ENCODE measurements at places on chromosomes 5 and 9.
A peak's percentile ranks its signal among the peaks of the same experiment; 100 is the strongest.

DNA sequence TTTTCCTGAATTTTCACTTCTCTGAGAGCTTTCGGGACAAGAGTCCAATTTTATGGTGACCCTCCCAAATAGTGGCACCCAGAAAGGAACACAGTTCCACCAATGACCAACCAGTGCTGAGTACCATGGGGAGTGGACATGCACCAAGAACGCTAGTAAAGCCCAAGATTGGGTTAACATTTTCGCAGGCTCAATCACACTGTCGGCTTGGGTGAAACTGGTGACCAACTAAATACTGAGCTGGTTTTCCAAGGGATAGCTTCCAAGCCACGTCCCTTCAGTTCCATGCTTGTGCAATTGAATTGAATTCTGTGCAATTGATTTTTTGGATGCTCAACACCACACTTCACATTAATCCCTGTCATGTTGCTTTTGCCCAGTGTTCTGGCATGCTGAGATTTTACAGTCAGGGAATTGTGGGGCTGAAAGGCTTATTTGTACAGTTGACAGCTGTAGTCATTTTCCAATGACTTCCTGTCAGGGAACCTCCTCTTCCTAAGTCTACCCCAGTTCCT, 37.6 kb upstream of the TRMT10B start:
- DNase-seq, result no peak

DNA sequence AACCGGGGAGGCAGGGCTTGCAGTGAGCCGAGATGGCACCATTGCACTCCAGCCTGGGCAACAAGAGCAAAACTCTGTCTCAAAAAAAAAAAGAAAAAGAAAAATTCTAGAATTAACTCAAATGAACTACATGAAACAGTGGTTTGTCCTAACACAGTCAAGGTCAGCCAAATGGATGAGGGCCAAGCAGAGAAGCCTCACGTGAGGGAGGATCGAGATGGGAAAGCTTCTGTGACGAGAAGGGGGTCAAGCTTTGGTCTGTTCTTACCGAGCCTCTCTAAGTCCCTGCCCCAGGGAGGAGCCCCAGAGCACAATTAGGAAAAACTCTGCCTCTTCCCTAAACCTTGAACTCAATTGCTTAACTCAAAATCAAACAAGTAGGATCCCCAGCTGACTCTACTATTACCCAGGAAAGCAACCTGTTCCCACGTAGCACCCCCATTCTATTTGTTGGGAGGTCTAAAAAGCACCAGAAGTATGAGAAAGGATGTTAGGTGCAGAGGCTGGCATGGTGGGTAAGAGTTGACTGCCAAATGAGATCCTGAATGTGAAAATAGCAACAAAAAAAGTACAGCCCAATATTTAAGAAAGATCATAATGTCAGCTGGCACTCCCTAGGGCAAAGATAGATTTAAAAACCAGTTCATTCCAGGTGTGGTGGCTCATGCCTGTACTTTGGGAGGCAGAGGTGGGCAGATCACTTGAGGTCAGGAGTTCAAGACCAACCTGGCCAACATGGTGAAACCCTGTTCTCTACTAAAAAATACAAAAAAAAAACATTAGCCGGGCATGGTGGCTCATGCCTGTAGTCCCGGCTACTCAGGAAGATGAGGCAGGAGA, 7.2 kb downstream of the ALDH7A1 start:
- no peak for DNase-seq

- no peak for DNase-seq
Measured at GRCh38 chr5:126139086-126139485, 284.1 kb upstream of the GRAMD2B start.

DNA sequence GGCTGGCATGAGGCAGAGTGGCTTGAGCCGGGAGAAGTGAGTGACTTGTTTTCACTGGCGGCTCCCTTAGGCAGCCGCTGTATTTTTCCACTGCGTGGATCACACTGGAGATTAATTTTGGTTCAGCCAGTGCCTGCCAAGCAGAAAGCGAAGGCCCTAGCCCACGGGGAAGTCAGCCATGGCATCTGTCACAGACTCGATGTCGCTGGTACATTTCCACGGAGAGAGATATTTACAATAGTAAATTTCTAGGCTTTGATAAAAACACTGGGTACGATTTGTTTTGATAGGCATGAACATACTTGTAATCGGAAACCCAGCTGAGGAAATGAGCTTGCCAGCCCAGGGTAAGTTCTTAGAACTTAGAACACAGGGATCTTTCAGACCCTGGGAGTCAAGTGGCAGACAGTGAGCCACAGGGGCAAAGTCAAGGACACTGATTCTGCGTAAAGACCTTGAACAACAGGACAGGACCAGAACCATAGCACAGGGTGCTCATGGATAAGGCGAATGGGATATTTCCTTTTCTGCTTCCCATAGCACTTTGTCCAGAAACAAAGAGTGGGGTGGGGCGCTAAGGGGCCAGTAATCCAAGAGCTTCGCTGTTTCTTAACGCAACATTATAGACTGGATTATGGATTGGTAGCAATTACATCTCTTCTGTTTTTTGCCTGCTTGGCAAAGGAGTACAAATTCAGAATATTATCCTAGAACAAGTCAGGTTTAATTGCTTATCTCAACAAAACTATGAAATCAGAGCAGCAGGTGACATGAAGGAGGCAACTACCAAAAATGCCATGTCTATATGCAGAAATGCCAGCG, 4.5 kb downstream of the DUSP1 start:
- DNase-seq, result peak; percentile 47

- no peak for DNase-seq
Measured at GRCh38 chr5:138054847-138055558, 22.1 kb upstream of the FAM13B start.

DNA sequence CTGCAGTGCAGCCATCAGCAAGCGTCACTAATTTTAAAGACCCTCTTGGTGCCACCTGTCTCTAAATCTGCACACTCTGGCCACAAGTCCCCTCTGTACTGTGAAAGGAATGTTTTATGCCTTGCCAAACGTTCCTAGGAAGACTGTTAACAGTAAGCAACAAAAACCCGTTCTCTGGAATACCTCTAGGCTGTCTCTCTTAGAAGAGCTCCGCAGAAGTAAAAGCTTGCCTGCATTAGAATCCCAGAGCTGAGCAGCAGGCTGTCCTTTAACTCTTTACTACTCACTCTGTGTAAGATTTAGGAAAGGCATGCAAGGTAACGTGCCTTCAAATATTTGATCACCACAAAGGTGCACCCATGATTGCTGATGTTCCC, 53.9 kb upstream of the C9orf72 start:
- DNase-seq, result no peak

DNA sequence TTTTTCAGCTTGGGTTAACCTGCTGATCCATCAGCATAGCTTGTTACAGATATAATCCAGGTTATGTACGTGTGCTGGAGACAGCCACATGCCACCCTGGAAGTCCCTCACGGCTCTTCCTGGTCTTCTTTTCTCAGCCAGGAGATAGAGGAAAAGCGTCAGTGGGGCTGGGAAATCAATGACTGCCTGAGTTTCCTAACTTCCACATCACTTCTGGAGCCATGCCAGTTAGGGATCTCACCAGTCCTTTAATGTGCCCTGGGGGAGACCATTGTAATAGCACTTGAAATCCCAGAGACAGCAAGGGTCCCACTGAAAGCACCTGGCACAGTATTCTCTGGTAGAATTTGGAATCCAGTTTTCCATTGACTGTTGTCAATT, 29.2 kb downstream of the ANXA2R start:
- no peak for DNase-seq

GRCh38 chr9:70795841-70796240, 325.6 kb downstream of the TRPM3 start:
- DNase-seq, result no peak

- no peak for DNase-seq
Measured at GRCh38 chr5:29697785-29698414, 1495.6 kb upstream of the CDH6 start.

DNA sequence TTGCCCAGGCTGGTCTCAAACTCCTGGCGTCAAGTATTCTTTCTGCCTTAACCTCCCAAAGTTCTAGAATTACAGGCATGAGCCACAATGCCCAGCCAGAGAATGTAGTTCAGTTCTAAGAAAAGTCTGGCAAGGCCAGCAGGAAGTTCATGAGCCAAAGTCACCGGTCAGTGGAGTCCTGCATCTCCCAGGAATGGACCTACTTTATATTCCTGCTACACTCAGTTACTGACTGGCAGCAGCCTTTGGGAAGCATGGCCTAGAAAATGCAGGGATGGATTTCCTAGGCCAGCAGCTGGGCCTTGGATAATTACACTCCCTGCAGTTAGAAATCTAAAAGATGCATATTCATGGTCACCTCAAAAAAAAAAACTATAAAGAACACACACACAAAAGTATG, 135.7 kb downstream of the CAAP1 start:
- DNase-seq, result no peak
